NAMALWA (cell line): ENCODE measurements at places on chromosomes 3 and 15.

GRCh38 chr3:4060064-4060463 is 243.1 kb upstream of the SETMAR start:
- DNase-seq, result no peak

- no peak for DNase-seq
Measured at GRCh38 chr3:62135741-62136140, 237.6 kb downstream of the FEZF2 start.

DNA sequence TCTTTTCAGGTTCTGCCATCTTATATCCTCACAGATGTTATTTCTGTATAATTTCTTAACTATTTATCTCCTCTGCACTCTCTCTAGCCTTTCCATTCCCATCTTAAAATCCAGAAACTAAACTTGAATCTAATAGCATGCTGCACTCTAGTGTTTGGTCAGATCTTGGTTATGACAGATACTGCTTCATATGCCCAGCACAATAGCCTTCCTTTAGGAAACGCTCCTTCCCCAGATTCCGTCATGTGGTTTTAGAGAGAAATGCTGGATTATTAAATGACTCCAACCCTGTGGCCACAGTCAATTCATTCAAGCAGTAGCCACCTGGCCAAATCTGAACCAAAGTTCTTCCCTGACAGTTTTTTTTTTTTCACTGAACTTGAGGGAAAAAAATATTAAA is 19.4 kb downstream of the RASGRP1 start:
- no peak for DNase-seq

DNA sequence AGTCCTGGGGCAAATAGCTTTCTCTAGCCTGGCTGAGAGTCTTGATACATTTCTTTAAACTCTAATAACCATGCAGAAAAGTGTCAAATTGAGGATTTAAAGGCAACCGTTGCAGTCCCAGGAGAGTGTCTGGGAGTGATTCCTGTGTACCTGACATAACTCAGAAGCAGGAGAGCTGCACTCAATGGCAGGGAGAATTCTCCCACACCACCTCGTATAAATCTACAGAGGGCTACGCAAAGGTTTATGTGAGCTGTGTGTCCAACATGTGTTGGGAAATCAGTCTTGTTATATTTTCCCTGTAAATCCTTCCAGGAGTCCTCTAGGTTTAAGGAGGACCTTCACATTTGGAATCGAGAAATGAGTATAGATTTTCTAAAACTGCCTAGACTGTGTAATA is 192.6 kb downstream of the WDR72 start:
- no peak for DNase-seq

DNA sequence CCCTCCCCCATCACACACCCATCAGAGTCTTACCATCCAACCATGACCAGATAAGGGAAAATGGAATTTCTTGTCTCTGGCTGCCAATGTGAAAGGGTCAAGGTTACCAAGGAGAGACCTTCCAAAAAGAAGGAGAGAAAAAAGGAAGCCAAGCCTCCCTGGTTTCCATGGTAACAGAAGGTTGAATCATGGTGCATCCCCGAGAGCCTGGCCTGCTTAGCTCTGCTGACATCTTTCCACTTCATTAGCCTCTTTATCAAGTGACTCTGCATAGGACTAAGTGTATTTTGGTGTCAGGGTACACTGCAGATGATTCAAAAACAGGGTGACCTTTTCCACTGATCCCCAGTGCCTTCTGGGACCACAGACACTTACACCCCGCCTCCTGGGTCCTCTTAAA is 225.7 kb upstream of the PPP2R3A start:
- no peak for DNase-seq

- no peak for DNase-seq
Measured at GRCh38 chr3:183074881-183075280, 24.4 kb downstream of the MCCC1 start.
